ENCODE measurements at places on chromosomes 12 and 14. TPM values are rescaled to one million over a fixed set of nuclear protein-coding genes. Genes with fewer than 3 reads are reported as not detected.

Gene TMEM30B
- total RNA-seq: 1.6 TPM

Gene PELI2
- total RNA-seq: 6.4 TPM

Gene ENDOU
- total RNA-seq: not detected

Gene ALX1
- not detected for total RNA-seq

Gene AEBP2
- 44.7 TPM for total RNA-seq

Gene MYF6
- total RNA-seq: not detected

Gene CS
- total RNA-seq: 309 TPM

Gene RPGRIP1
- total RNA-seq: 0.07 TPM

Gene MFAP5
- total RNA-seq: not detected

Gene OSGEP
- 41.0 TPM for total RNA-seq

Gene KRT71
- total RNA-seq: not detected

Gene NID2
- not detected for total RNA-seq

Gene OS9
- total RNA-seq: 73.4 TPM

Gene STAC3
- total RNA-seq: 1.9 TPM

Gene GPR84
- total RNA-seq: 2.4 TPM

Gene ETFBKMT
- 1.1 TPM for total RNA-seq

Gene ZNF891
- total RNA-seq: 1.1 TPM

Gene SERPINA9
- not detected for total RNA-seq

Gene RPL6
- total RNA-seq: 1,833 TPM

- DNase-seq: peak; percentile 53
- peak overlapping the region; percentile 81 for H3K4me3 ChIP-seq
- H3K27me3 ChIP-seq: no peaks in the 10 kb centered on the region
- no peaks in the 10 kb centered on the region for H3K36me3 ChIP-seq
Observed at GRCh38 chr12:26833743-26834490, 923 bp upstream of the ITPR2 start.

DNA sequence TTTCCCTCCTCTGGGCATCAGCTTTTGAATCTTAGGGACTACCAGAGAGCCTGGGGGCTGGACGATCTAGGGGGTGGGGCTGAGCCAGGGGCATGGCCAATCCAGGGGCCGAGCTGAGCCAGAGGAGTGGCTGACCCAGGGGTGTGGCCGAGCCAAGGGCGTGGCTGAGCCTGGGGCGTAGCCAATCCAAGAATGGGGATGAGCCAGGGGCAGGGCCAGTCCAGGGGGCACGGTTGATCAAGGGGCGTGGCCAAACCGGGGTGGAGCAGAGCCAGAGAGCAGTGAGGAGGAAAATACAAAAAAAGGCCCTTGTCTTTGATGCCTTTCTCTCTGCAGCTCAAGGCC is 219.3 kb upstream of the NOS1 start:
- H3K4me1 ChIP-seq: no peaks in the 10 kb centered on the region
- H3K27me3 ChIP-seq: no peaks in the 10 kb centered on the region
- H3K4me3 ChIP-seq: no peak overlapping the region
- no peaks in the 10 kb centered on the region for H3K36me3 ChIP-seq
- no peak overlapping the region for H3K27ac ChIP-seq

- peaks cover 6% of the 10 kb centered on the region for H3K27me3 ChIP-seq
- H3K27ac ChIP-seq: no peak overlapping the region
- no peak overlapping the region for H3K4me3 ChIP-seq
- no peaks in the 10 kb centered on the region for H3K4me1 ChIP-seq
Observed at GRCh38 chr12:33994857-33995808, 27.2 kb upstream of the ALG10 start.

GRCh38 chr12:94020335-94020734 is 128.0 kb upstream of the PLXNC1 start:
- H3K27me3 ChIP-seq: peaks cover 6% of the 10 kb centered on the region
- H3K4me3 ChIP-seq: no peak overlapping the region
- DNase-seq: no peak
- H3K4me1 ChIP-seq: no peaks in the 10 kb centered on the region

GRCh38 chr12:45415393-45415817 is 199.5 kb downstream of the ANO6 start:
- peak; percentile 60 for DNase-seq
- peaks cover 6% of the 10 kb centered on the region for H3K4me1 ChIP-seq
- peaks cover 23% of the 10 kb centered on the region for H3K36me3 ChIP-seq
- no peak overlapping the region for H3K27ac ChIP-seq

DNA sequence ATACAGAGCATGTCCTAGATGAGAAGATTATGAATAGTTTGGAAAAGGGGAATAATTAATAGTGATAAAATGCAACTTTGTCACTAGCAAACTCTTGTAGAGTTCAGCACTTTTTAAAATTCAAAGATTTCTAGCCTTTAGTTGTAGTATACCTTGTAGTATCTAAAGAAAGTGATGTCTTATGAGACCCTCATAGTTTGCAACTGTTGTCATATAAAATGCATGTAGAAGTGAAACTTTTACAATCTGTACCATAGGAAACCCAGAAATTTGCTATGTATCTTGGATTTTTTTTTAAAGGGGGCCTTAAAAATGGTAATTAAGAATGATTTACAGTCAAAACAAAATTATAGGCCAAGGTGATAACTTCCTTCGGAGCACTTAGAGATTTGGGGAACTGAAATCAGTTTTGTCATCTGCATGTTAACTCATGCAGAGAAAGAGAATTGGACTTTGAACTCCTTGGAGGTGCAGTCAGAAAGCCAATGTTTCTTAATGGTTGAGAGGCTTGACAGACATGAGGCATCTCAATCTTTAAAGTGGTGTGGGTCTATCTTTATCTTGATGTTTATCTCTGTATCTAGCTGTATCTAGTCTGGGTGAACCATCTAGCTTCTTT is 1.3 kb downstream of the LRRK2 start:
- peaks cover 2% of the 10 kb centered on the region for H3K36me3 ChIP-seq

GRCh38 chr12:79689477-79690141 is 1.2 kb downstream of the PAWR start:
- no peak overlapping the region for H3K27ac ChIP-seq
- H3K4me1 ChIP-seq: peaks cover 9% of the 10 kb centered on the region
- no peaks in the 10 kb centered on the region for H3K36me3 ChIP-seq
- DNase-seq: peak; percentile 18
- H3K4me3 ChIP-seq: peak overlapping the region; percentile 72

DNA sequence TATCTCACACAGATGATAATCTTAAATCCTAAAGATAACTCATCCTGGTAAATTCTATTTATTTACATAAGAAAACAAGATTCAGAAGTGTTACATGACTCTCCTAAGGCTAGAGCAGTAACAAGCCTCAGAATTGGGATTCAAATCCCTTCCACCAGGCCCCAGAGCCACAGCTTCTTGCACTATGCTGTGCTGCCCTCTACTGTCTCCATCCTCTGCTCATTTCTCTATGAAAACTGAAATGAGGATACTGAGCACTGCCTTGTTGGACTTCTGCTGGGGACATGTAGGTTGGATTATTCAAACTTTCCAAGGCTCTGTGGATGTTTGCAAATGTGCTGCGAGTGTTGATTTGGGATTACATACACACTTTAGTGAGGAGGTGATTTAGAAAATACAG is 23.5 kb upstream of the C12orf50 start:
- DNase-seq: peak; percentile 29
- H3K27me3 ChIP-seq: no peaks in the 10 kb centered on the region
- H3K27ac ChIP-seq: no peak overlapping the region
- no peak overlapping the region for H3K4me3 ChIP-seq
- H3K4me1 ChIP-seq: no peaks in the 10 kb centered on the region

DNA sequence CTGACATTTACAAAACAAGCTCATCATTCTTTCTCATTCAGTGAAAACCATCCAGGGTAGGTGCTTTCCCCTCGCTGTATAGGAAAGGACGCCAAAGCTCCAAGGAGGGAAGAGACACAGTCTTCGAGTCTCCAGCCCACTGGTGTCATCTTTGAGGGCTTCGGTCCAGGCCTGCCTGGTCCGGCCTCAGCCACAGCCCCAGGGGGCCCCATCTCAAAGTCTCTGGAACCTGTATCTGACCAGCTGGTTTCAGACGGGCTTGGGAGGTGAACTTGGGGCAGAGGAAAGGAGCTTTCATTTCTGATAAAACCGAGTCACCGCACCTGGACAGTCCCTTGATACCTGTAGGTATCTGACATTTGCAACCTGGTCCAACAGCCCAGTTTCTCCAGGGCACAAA is 229.5 kb upstream of the RTL1 start:
- DNase-seq: no peak
- peaks cover 21% of the 10 kb centered on the region for H3K27me3 ChIP-seq
- no peak overlapping the region for H3K4me3 ChIP-seq

DNA sequence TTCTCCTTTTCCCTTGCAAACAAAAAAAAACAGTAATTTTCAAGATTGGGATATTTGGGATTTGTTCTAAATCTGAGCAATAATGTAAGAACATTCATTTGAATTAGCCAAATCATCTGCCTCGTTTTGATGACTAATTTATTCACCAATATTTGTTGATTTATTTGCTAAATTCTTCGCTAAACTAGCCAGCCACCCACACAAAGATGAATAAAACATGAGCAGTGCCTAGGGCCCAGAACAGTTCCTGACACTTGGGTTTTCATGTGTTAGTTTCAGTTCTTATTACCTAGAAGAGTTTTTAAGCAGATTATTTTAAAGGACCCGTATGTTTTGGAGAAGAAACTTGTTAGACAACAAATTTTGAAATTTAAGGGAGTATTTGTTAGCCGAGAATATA is 1.4 kb downstream of the ETNK1 start:
- H3K36me3 ChIP-seq: peaks cover 12% of the 10 kb centered on the region
- peak overlapping the region; percentile 89 for H3K4me3 ChIP-seq
- H3K27ac ChIP-seq: peak overlapping the region; percentile 87
- peaks cover 42% of the 10 kb centered on the region for H3K4me1 ChIP-seq

GRCh38 chr12:95624589-95624988 is 73.3 kb upstream of the USP44 start:
- DNase-seq: no peak
- H3K4me3 ChIP-seq: no peak overlapping the region
- no peaks in the 10 kb centered on the region for H3K4me1 ChIP-seq
- peaks cover 8% of the 10 kb centered on the region for H3K27me3 ChIP-seq
- H3K36me3 ChIP-seq: no peaks in the 10 kb centered on the region

GRCh38 chr12:49584591-49584990 is 16.6 kb upstream of the MCRS1 start:
- H3K27ac ChIP-seq: no peak overlapping the region
- H3K4me3 ChIP-seq: no peak overlapping the region
- peaks cover 18% of the 10 kb centered on the region for H3K4me1 ChIP-seq
- H3K27me3 ChIP-seq: no peaks in the 10 kb centered on the region
- peaks cover 5% of the 10 kb centered on the region for H3K36me3 ChIP-seq

GRCh38 chr12:122842505-122843405 is 7.5 kb downstream of the HIP1R start:
- no peak overlapping the region for H3K4me3 ChIP-seq
- no peak overlapping the region for H3K27ac ChIP-seq
- no peak for DNase-seq
- H3K36me3 ChIP-seq: no peaks in the 10 kb centered on the region

DNA sequence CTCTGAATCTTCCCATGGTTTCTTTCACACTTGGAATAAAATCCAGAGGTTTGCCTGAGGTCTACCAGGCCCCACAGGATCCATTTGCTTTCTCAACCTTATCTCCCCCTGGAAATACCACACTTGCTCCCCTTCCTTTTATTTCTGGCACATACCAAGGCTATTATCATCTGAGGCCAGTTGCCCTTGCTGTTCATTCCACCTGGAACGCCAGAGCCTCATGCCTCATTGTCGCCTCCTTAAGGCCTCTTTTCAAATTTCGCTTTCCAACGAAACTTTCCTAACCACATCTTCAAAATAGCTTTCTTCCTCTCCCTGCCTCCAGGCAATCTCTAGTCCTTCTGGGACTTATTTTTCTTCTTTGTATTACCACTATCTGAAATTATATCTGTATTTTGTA is 11.2 kb upstream of the LRIG3 start:
- no peak for DNase-seq
- no peak overlapping the region for H3K4me3 ChIP-seq
- H3K27me3 ChIP-seq: no peaks in the 10 kb centered on the region
- no peaks in the 10 kb centered on the region for H3K36me3 ChIP-seq
- H3K4me1 ChIP-seq: no peaks in the 10 kb centered on the region

GRCh38 chr14:31749275-31749674 is 188.1 kb downstream of the NUBPL start:
- no peak overlapping the region for H3K4me3 ChIP-seq
- H3K4me1 ChIP-seq: no peaks in the 10 kb centered on the region
- no peak for DNase-seq
- no peak overlapping the region for H3K27ac ChIP-seq
- H3K27me3 ChIP-seq: no peaks in the 10 kb centered on the region

- DNase-seq: peak; percentile 75
- peaks cover 9% of the 10 kb centered on the region for H3K4me1 ChIP-seq
- no peaks in the 10 kb centered on the region for H3K36me3 ChIP-seq
- peaks cover 48% of the 10 kb centered on the region for H3K27me3 ChIP-seq
- H3K4me3 ChIP-seq: no peak overlapping the region
- no peak overlapping the region for H3K27ac ChIP-seq
Observed at GRCh38 chr12:1634590-1635191, 5.7 kb downstream of the WNT5B start.

GRCh38 chr12:49784756-49785409 is 43.3 kb downstream of the NCKAP5L start:
- H3K27me3 ChIP-seq: peaks cover 22% of the 10 kb centered on the region
- H3K27ac ChIP-seq: no peak overlapping the region
- no peak for DNase-seq
- no peaks in the 10 kb centered on the region for H3K36me3 ChIP-seq

- no peaks in the 10 kb centered on the region for H3K36me3 ChIP-seq
- H3K4me1 ChIP-seq: no peaks in the 10 kb centered on the region
- no peak overlapping the region for H3K4me3 ChIP-seq
- no peak overlapping the region for H3K27ac ChIP-seq
Observed at GRCh38 chr14:67432050-67432564, 20.1 kb upstream of the PLEK2 start.

- H3K27ac ChIP-seq: no peak overlapping the region
- DNase-seq: no peak
- no peak overlapping the region for H3K4me3 ChIP-seq
- no peaks in the 10 kb centered on the region for H3K4me1 ChIP-seq
- peaks cover 3% of the 10 kb centered on the region for H3K27me3 ChIP-seq
Observed at GRCh38 chr14:31992011-31992447, 85.1 kb upstream of the ARHGAP5 start.

DNA sequence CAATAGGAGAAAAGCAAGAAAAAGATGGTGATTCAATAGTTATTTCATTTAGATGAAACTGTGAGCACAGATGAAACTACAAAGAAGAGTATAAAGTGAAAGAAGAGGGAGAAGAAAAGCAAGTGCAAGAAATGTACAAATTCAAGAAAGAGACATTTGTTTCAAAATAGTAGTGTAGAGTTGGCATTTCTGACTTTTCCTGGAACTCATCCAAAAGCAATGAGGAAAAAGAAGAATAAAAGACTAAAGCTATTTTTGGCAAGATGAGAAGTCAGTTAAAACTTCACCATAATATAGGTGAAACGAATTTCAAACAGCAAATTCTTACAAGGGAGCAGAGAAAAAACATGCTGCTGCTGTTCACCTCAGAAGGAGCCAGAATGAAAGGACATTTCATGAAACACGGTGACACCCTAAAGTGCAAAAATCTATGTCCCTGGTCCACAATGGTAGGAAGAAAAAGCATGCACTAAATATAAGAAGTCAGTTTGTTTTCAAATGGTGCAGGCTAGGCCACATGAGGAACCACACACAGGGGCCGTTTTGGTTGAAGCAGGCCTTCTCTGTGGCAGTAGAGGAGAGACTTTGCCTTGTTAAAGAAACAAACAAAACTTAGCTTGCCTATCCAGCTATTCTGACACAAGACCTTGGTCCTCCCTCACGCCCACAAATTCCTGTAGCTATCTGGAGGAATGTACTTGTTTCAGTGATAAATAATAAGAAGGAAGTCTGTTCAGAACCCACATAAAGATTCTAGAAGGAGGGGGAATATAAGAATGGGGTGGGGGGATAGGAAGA is 11.1 kb upstream of the CMAS start:
- no peak overlapping the region for H3K4me3 ChIP-seq
- H3K4me1 ChIP-seq: peaks cover 6% of the 10 kb centered on the region
- no peak overlapping the region for H3K27ac ChIP-seq
- no peak for DNase-seq

All from activated CD4-positive, alpha-beta memory T cell treated with anti-CD3 and anti-CD28 coated beads for 36 hours (primary cell).